ENCODE measurements at places on chromosomes 5 and 9.

DNA sequence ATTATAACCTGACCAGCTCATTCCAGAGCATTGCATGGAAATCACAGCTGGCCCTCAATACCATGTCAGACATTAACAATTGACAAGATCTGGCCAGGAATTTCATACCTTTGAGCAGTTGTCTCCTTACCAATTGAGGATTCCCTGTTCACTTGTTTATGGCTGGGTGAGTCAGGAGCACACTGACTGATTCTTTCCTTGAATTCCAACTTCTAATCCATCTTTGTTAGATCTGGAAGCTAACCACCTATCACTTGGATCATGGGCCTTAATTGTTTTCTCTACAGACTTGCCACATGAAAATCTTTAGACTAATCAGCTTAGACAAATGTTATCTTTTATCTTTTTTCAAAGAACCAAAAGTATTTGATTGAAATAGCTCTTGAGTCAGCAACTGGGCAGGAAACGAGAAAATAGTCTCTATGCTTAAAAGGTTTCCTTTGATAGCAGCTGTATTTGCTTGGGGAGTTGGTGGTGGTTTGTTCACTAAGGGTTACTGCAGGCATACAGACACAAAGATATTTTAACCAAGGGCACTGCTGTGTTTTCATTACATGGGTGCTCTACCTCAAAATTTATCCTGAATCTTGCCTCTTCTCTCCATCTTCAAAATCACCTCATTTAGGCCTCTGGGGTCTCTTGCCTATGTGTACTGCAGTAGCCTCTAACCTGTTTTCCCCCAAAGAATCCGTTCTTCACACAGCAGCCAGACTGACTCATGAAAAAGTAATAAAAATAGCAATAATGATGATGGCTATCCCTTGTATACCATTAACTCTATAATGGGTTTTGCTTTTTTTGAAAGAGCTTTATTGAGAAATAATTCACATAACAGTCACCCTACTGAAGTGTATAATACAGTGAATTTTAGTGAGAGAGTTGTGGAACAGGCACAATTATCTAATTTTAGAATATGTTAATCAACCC, 197.0 kb upstream of the NMUR2 start:
- no peak for DNase-seq

DNA sequence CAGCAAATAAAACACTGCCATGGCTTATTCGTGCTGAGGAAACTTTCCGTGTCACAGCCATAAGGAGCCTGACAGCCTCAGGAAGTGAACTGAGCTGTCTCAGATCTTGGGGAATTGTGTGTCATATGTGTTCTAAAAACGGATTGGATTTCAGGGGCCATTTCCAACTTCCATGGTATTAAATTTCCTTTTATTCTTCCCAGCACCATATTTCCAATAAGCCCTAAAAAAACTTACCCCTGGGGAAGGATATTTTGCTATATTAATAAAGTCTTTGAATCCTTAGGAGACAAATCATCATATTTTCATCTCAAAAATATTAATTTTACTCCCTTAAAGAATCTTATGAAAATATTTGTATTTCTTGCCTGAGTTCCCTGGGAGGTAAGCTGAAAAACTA, 93.9 kb downstream of the LHFPL2 start:
- DNase-seq = no peak

GRCh38 chr9:130599625-130600024, 20.2 kb downstream of the FUBP3 start:
- DNase-seq = no peak

DNA sequence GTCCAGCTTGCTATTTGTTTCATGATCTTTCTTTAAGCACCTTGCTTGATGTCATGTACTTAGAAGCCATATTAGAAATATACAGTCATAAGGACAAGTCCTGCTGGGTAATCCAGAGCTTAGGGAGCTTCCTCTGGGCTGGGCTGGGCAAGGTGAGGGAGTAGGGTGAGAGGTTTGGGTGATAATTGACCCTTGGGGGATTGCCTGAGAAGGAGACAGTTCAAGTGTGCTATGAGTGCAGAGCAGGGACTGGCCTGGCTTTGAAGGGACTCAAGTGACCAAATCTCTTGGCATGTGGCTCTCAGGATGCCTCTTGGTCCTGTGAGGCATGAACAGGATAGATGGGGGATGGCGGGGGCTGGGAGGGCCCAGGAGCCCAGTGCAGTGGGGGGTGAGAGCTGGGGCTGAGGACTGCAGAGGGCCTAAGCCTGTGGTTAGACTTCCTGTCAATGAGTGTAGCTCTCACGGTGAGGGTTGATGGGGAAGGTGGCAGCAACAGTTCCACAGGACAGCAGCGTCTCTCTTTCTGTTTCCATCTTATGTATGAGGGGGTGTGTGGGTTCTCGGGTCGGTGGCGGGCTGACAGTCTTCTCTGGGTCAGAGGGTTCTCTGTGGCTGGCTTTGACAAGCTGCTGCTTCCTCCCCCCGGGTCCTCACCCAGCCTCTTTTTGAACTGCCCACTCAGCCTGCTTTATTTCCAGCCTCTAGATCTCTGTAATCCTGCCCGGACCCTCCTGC, 53.5 kb downstream of the RGS3 start:
- peak; percentile 38 for DNase-seq

GRCh38 chr9:101620452-101620851, 25.7 kb upstream of the PPP3R2 start:
- DNase-seq = no peak

DNA sequence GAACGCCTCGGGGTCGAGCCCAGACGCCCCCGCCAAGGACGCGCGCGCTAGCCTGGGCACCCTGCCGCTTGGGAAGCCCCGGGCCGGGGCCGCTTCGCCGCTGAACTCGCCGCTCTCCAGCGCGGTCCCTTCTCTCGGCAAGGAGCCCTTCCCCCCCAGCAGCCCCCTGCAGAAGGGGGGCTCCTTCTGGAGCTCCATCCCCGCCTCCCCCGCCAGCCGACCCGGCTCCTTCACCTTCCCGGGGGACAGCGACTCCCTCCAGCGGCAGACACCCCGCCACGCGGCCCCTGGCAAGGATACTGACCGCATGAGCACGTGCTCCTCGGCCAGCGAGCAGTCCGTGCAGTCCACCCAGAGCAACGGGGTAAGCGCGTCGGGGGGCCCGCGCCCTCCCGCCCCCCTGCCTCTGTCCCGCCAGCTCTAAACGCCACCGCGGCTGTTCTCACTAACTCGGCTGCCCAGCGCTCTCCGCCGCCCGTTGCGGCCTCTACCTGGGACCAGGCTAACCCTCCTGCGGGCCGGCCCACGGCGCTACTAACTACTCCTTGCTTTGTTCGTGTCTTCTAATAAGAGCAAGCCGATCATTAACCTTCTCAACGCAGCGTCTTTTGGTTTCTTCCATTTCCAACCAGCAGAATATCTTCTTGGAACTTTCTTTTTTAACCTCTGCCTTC, 93.6 kb upstream of the OTULINL start:
- no peak for DNase-seq

DNA sequence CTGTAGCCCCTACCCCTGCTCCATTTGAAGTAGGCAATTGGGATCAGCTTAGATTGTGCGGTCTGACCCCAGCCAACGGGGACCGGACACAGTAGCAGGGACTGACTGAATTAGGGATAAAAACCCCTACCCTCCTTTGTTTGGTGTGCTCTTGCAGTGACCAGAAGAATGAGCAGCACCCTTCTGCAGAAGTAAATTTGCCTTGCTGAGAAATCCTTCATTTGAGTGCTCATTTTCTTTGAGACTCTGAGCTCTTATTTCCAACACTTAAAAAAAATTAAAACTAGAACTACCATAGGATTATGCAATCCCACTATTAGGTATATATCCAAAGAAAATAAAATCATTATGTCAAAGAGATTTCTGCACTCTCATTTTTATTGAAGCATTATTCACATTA, 560.0 kb downstream of the CDH12 start:
- no peak for DNase-seq

DNA sequence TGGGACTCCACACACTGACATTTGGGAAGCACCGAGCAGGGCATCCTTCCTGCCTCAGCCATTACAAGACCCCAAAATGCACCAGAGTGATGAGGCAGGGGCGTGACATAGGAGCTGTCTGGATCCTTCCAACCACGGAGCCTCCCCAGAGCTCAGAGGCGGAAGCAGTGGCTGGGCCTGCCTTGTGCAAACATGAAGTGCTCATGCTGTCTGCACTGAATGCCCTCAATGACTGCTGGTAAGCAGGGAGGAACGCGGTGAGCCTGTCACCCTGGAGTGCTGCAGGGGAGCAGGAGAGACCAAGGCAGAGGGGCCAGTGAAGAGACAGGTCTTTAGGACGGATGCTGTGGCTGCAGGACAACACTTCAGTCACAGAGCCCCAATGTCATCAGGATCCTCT, 60.2 kb upstream of the HRH2 start:
- no peak for DNase-seq

DNA sequence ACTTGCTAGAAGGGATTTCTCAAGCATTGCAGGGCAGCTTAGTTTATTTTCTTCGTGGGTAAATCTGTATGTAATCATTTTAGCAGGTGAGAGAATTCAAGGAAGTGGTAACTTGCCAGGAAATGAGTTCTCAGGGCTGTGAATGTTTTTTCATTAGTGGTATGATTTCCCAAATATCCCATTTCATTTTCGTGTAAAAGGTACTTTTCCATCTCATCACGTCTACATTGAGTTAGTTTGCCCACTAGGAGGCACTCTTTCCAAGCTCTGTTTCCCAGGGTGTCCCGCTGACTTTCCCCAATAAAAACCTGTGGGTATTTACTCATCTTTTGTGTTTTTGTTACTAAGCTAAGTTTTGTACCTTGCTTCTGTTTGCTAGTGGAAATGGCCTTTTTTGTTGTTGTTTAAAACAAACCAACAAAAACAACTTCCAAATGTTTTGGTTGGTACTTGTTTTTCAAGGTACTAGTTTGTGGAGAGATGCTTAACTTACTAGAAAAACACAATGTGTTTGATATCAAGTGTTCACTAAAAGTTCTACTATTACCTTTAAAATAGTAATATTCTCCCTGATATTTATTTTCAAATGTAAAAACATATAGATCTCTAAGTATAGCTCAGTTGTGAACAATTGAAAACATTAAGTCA, 373.6 kb downstream of the ADGRV1 start:
- no peak for DNase-seq

DNA sequence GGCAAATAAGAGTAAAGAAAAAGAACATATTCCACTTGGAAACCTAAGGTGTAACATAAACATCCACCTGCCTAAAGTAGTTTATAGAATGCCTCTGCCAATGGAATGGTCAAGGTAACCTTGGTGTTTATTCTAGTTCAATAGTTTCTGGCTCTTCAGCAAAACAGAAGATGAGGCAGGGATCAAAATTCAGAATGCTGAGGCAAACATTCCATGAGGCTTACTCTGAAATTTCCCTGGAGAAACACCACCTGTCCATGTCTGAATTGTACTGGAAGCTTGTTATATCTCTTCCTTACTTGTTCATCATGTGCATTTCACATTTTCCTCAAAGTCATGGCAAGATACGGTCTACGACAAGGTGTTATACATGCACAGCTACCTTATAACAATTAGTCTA, 1862.4 kb upstream of the ACO1 start:
- DNase-seq = no peak

- no peak for DNase-seq
Measured at GRCh38 chr5:74322944-74323343, 317.6 kb downstream of the ENC1 start.

DNA sequence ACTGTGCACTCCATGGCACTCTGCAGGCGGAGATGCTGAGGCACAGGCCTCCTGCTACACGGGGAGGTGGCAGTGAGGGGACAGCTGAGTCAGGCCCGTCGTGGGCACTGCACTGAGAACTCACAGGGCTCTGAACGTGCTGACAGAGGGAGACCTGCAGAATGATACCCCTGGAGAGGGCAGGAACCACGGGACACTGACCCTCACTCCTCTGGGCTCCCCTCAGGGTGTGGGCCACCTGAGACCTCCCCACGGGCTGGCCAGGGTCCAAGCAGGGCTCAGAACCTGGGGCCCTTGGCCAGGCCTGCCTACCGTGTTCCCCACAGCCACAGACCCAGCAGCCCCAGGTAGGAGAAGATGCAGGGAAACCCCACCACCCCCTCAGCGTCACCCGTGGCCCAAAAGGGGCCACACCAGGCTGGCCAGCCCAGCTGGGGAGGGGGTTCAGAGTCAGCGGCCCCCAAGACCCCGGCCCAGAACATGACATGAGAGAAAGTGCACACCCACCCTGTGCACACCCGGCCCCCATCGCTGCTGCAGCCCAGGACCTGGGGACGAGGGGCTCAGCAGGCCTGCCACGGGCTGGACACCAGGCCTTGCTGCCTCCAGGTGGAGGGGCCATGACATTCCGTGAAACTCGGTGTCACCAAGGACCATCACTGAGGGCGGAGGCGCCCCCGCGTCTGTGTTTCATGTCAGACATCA, 30.9 kb downstream of the GLT6D1 start:
- DNase-seq = no peak

DNA sequence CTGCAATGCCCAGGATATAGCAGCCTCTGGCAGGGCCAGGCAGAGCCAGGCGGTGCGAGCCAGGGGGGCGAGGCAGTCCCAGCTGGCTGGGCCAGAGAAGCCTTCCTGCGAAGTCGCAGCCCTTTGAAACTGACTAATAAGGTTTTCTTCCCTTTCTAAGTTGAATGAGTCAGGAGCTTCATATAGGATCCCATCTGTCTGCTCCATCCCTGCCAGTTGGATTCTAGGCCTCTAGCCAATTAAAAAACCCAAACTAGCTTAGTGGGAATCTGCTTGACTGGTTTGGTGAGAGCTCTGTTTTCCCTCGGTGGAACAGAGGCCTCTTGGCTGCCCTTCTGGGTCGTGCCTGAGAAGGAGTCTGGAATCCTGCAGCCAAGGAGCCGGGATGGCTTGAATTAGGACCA, 70.1 kb upstream of the RAPGEF1 start:
- no peak for DNase-seq

GRCh38 chr5:108420755-108421154, 38.9 kb upstream of the FBXL17 start:
- no peak for DNase-seq

GRCh38 chr5:133399247-133399891, 213.0 kb downstream of the FSTL4 start:
- DNase-seq = no peak

- DNase-seq = no peak
Measured at GRCh38 chr5:54159153-54159892, 151.1 kb downstream of the ARL15 start.

GRCh38 chr5:131542723-131543122, 92.3 kb downstream of the RAPGEF6 start:
- DNase-seq = no peak

DNA sequence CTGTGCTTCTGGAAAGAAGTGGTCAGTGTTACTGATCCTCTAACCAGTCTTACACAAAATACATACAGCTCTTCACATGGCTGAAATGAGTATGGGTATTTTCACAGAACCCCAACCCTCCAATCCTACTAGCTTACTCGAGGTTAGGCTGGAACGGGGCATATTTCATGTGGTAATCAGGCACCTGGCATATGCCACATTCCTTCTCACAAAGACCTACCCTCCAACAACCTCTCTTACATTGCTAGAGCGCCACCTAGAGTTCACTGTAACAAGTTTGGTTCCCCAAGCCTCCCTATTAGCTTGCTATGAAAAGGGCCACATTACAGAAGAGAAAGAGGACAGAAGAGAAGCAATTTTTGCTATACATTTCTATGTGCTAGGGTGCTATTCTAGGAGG, 597.3 kb downstream of the PRELID2 start:
- no peak for DNase-seq

All from T-helper 17 cell (primary cell).